Midbrain (tissue), 1 donor: ENCODE measurements at places on chromosomes 1 and 21.

DNA sequence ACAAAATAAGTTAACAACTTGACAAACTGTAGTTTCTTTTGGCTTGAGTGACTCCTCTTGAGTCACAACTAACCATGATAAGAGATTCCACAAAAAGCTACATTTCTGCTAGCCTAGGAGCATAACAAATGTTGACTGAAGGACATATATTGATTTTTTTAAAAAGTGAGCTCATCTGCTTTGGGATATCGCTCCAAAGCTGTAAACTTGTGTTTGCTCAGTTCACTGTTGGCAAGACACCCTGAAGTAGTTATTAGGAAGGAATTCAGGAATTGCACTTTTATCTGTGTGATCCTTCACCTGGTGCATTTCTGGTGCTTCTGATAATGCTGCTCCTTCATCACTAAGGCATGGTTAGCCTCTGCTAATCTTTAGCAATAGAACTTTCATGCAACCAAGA lies 23.7 kb downstream of the RWDD3 start:
- DNase-seq = no peak

DNA sequence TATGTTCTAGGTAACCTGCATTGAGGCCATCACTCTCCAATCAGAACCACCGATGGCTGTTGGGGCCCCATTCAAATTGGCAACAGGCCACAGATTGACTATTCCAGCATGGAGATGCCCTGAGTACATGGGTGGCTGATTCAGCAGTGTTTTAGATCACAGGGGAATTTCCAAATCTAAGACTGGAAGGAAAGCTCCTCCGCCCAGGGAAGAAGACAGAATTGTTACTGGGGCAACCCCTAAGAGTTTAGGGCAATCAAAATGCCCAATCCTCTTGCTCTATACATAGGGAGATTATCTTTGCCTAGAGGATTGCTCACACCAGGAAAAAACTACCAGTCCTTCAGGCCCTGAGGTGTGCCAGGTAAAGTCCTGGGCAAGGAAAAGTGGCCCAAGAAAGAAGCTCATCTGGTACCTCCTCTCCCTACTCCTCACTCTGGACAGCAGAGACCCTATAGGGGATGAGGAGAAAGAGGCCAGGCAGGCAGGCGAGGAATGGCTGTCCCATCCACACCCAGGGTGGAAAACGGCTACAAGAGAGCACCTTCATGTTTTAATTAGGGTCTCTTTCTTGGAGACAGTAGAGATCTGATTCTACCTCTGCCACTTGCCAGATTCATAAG lies 5.8 kb downstream of the S100A8 start:
- DNase-seq = no peak

DNA sequence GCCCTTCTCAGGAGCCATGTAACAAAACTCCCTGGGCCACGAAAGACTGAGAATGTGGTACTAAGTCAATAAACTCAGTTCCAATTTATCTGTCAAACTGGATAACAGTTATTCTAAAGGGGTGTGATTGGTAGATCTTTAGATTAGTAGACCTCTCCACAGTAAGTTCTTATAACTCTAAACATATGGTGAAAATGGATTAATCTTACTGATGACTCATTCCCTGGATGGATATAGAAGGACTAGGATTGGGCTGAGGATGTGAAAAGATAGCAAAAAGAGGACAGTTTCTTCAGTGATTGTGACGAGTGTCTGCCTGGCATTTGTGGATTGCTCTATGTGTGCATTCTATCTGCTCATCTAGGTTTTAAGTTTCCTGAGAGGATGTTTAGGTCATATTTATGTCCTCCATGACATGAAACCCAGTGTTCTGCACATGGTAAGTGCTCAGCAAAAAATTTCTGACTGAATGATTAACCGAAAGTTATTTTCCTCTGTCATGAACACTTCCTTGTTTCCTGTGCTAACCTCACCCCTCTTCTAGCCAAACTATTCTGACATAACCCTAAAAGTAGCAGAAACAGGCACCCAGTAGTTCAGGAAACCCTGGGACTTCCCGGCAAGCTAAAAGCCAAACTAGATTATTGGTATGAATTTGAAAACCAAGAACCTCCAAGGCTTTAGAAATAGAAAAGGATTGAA lies 397.5 kb upstream of the PLXNA2 start:
- DNase-seq = no peak

DNA sequence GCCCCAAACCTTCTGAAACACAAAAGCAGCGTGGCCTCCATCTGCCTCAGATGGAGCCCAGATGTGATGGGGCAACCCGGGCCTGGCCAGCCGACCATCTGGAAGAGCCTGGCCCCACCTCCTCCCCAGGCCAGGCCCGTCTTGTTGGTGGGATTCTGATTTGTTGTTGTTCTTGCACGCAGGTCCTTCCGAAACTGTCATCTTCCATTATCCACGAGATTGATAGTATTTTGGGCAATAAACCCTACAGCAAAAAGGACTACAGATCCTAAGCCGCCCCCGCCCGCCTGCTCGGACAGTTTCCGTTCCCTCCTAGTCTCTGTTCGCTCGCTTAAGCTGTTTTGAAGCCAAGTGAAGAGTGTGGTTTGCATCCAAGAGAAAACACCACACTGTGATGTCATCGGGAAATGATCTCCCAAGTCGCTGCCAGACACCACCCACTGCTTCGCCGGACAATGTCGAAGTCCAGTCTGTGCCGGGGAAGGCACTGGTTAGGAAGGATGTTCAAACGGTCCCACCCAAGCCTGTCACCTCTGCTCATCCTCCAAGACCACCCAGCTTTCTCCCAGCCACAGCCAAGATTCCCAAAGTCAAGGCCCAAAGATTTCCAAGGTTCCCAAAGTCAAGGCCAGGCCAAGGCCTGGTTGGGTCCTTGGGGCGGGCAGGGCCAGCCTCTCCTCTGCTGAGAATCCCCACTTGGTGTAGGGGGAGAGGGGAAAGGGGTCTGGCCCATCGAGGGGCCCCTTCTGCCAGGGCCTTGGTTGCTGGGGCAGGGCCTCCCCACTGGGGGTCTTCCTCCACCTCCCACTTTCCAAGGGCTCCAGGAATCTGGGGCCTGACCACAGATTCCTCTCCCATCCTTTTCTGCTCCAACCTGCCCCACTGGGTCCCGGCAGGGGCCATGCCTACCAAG lies 52.9 kb downstream of the KCNAB2 start:
- DNase-seq = no peak

DNA sequence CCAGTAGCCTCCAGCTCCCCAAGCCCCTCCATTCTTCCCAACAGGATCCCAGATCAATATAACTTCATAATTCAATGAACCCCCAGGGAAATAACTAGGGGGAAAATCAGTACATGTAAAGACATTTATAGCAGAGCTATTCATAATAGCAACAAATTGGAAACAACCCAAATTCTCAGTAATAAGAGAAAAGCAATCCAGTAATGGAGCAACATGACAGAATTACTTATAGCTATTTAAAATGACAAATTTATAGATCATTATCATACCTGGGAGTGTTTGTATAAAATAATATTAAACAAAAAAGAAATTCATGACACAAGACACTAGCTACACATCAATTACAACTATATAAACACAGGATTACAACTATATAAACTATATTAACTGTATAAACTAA lies 20.2 kb downstream of the PLEKHA6 start:
- DNase-seq = no peak

DNA sequence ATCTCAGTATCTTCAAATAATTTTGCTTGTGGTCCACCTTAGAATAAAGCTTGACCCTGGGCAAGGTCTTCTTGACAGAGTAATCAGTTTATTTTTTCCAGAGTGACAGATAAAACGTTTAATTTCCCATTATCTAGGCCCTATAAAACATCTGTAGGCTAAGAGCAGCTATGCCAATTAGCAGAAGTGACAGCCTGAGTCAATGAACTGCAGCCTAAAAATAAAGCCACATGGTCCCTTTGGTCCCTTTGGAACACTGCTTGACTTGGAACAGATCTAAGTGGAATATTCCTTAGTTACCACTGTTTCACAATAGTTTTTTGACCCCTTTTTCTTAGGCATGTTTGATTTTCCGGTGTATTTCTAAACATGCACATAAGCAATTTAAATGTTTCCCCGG lies 6.3 kb upstream of the RGS13 start:
- DNase-seq = peak; percentile 15

GRCh38 chr1:63799820-63800219 lies 26.0 kb downstream of the ROR1 start:
- no peak for DNase-seq
